ENCODE measurements at places on chromosomes 6 and 20. TPM values are rescaled to one million over a fixed set of nuclear protein-coding genes. Genes with fewer than 3 reads are reported as not detected.

NKX2-4 gene
- not detected for polyA plus RNA-seq

ZC2HC1B gene
- not detected for polyA plus RNA-seq

NR2E1 gene
- polyA plus RNA-seq, result not detected

DYNLRB1 gene
- polyA plus RNA-seq, result 190 TPM

IL17F gene
- not detected for polyA plus RNA-seq

PSORS1C1 gene
- polyA plus RNA-seq, result not detected

FOXF2 gene
- 0.16 TPM for polyA plus RNA-seq

FAM162B gene
- 5.7 TPM for polyA plus RNA-seq

TRDN gene
- 4.7 TPM for polyA plus RNA-seq

EDN3 gene
- polyA plus RNA-seq, result 5.2 TPM

CST11 gene
- polyA plus RNA-seq, result not detected

DNA sequence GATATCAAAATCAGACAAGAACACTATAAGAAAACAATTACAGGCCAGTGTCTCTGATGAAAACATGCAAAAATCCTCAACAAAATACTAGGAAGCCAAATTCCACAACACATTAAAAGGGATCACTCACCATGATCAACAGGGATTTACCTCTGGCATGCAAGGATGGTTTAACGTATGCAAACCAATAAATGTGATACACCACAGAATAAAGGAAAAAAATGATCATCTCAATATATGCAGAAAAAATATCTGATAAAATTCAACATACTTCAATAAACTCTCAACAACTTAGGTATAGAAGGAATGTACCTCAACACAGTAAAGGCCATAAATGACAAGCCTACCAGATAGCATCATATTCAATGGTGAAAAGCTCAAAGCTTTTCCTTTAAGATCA lies 66.6 kb downstream of the SHPRH start:
- no peak for DNase-seq

DNA sequence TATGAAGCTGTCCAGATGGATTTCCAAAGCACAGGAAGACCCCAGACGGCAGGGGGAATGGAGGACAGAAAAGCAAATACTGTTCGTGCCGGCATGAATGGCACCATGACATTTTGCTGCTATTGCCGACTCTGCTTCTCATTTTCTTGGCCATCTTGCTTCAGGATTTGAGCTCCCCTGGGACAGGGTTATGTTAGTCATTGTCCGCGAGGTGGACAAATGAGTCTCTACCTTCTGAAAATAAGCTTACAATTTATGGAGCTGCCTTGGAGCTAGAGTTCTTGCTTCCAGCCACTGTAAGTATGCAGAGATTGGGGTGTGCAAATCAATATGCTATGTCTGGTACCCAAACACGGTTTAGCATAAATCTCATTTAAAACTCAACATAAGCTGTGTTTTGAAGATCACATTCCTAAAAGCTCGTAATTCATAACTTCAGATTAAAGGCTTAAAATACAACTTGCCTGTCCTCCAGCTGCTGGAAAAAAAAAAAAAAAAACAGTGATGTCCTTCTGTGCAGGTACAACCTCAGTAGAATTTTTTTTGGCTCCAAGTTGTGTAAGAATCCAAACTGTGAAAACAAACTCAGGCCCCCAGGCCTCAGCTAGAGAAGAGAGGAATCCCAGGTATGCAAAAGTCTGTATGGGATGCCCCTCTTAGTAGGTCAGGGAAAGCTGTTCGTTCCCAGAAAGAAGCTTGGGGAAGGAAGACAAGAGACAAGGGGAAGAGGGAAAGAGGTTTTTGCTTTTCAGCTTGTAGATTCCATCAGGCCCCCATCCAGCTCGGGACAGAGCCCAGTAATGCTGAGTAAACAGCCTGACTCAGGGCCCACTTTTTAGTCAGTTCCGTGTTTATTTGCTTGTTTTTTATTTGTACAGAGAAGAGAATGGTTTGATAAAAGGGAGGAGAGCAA lies 184.2 kb upstream of the FOXA2 start:
- DNase-seq, result no peak

- DNase-seq, result no peak
Measured at GRCh38 chr6:156865019-156865629, 87.9 kb downstream of the ARID1B start.

- DNase-seq, result no peak
Measured at GRCh38 chr20:44496976-44497375, 21.3 kb downstream of the TTPAL start.

GRCh38 chr6:53086302-53086701 lies 21.1 kb downstream of the FBXO9 start:
- DNase-seq, result no peak

DNA sequence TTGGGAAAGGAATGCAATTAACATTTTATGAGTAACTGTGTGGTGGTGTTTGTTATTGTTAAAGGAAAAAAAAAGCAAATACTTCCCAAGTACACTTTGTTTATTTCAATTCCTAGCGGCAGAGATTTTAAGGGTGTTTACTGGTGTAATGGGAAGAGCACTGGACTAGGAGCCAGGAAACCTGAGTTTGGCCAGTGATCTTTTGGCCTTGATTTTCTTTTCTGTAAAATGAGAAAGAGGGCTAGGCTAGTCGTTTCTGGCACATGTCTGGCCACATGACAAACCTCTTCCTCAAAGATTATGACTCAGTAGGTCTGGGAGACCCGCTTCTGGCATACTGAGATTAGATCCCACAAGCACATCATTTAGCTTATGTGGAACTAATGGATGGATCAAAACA lies 428.1 kb upstream of the NOX3 start:
- DNase-seq, result no peak

DNA sequence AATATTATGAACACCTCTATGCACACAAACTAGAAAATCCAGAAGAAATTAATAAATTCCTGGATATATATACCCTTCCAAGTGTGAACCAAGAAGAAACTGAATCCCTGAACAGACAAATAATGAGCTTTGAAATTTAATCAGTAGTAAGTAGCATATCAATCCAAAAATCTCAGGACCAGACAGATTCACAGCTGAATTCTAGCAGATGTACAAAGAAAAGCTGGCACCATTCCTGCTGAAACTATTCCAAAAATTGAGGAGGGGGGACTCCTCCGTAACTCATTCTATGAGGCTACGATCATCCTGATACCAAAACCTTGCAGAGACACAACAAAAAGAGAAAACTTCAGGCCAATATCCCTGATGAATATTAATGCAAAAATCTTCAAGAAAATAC lies 67.0 kb upstream of the PDE7B start:
- DNase-seq, result no peak

- DNase-seq, result no peak
Measured at GRCh38 chr6:152130441-152130840, 323.0 kb downstream of the ESR1 start.

GRCh38 chr20:10094566-10095173 lies 59.9 kb downstream of the ANKEF1 start:
- no peak for DNase-seq

- DNase-seq, result no peak
Measured at GRCh38 chr6:3723251-3723650, 28.3 kb downstream of the PXDC1 start.

DNA sequence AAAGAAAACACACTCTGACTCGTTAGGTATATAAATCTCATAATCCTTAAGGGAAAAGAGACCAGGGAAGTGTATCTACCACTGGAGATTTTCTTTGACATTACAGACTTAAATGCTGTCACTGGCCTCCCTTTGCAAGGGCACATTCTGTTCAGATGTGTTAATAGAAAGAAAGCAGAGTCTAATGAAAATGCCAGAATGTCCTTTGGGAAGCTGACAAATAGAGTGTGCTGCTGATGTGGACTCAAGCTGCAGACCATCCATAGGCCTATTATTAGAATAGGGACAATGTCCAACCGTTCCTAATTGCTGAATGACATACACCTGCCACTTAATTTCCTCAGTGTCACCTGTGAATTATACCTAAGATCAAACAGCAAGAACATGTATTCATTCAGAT lies 41.2 kb downstream of the SLC35D3 start:
- no peak for DNase-seq

DNA sequence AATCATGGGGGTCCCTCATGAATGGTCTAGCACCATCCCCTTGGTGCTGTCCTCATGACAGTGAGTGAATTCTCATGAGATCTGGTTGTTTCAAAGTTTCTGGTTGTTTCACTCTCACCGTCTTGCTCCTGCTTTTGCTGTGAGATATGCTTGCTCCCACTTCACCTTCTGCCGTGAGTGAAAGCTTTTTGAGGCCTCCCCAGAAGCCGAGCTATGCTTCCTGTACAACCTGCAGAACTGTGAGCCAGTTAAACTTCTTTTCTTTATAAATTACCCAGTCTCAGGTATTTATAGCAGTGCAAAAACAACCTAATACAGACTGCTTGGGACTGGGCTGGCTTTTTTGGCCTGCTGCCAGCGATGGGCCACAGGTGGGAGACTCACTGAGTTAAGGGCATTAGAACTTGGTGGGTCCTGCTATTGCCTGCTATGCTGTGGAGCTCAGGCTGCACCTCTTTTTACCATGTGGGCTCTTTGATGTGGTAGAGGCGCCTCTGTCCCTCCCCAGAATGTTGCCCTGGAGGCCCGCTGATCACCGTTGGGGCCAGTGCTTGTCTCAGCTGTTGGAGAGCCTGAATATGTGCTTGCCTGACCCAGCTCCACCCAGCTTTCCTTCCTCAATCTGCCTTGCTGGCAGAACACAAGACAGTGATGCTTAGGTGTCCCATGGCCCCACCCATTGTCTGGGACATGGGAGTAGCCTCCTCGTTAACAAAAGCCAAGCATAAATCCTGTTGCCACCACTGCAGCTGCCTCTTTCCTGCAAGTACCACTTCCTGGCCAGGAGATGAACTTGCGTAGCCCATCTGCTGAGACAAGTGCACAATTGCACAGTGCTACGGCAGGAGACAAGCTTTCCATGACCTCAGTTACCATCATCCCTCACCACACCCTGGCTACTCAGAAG lies 47.1 kb downstream of the IGF2R start:
- DNase-seq, result no peak

- DNase-seq, result no peak
Measured at GRCh38 chr6:3825331-3825831, 23.8 kb upstream of the FAM50B start.

DNA sequence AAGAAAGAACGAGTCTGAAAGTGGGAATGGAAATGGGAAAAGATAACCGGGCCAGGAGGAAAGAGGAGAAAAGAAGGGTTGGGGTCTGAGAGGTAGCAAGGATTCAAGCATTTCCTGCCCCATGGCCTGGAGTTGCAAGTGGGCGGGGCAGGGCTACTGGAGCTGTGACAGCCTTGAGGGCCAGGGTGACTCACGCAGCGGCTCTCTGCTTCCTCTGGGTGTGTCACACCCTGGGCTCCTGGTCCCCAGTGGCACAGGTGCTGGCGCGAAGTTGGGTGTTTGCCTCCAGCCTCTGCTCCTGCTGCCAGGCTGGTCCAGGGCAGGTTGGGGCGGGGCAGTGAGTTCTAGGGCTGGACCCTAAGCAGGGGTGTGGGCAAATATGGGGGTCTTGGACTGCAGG lies 3.3 kb upstream of the ULBP3 start:
- no peak for DNase-seq

- DNase-seq, result no peak
Measured at GRCh38 chr6:143058987-143059386, 1.7 kb upstream of the AIG1 start.

DNA sequence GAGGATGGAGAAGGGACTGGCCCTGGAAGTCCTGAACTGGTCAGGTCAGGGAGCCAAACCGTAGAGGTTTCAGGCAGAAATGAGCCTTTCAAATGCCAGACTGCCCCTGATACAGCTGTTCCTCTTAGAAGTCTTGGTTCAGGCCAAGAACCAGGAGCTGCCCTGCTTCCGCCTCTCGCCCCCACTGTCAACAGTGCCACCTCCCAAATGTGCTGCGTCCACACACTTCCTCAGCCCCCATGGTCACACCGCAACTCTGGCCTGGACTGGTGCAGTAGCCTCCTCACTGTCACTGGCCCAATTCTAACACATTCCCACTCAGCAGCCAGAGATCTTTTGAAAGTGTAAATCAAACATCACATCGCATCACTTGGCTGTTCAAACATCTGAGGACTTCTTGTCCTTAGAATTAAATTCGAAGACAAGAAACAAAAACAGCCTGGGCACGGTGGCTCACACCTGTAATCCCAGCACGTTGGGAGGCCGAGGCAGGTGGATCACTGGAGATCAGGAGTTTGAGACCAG lies 69.7 kb downstream of the STK35 start:
- no peak for DNase-seq

- DNase-seq, result no peak
Measured at GRCh38 chr20:62370807-62371587, 3.9 kb upstream of the LAMA5 start.

DNA sequence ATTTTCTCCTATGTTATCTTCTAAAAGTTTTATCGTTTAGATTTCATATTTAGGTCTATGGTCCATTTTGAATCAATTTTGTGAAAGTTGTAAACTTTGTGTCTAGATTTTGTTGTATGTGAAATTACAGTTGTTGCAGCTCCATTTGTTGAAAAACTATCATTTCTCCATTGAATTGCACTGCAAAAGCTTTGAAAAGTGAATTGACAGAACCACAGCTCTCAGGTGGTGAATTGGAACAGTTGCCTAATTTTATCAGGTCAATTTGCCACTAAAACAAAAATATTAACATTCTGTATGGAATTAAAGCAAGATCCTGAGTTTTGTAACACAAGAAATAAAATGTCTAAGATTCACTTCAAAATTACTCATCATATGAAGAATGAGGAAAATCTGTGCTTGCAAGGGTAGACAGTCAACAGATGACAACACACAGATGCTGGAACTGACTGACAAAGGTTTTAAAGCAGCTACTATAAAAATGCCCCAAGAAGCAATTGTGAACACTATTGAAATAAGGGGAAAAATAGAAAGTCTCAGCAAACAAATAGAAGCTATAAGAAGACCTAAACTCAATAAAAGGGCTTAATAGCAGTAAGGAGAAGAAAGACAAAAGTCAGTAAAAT lies 346.7 kb downstream of the PAX1 start:
- no peak for DNase-seq

DNA sequence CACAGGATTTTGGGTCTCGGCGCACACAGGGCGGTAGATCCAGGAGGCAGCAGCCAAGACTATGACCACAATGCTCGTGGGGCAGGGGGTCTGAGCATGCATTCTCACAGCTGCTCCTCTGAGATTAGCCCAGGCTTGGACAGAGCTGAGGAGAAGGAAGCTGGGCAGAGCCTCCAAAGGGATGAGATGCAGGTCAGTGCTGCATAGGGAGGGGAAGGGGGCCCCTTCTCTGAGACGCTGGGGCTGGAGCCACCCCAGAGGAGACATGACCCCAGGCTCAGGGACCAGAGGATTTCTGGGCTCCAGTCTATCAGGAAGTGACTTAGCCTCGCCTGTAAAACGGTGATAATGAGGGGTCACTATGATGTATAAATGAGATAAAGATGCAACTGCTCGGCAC lies 93.9 kb downstream of the BFSP1 start:
- no peak for DNase-seq

All from left renal cortex interstitium (tissue), 4 donors.